ENCODE measurements at places on chromosomes 2 and 18.

DNA sequence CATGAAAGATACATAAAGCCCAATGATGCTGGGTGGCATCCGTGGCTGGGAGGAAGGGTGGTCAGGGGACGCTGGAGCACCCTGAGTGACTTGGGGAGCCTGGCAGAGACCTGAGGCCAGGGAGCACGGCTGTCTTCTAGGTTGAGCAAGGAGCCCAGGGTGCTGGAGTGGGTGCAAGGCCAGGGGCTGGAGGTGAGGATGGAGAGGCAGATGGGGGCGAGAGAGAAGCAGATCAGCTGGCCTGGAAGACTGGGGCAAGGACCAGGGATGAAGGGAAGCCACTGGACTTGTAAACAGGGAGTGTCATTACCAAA lies 52.2 kb downstream of the FAM178B start:
- no peak for DNase-seq

GRCh38 chr2:42383855-42384530 lies 23.0 kb upstream of the COX7A2L start:
- DNase-seq, result no peak

DNA sequence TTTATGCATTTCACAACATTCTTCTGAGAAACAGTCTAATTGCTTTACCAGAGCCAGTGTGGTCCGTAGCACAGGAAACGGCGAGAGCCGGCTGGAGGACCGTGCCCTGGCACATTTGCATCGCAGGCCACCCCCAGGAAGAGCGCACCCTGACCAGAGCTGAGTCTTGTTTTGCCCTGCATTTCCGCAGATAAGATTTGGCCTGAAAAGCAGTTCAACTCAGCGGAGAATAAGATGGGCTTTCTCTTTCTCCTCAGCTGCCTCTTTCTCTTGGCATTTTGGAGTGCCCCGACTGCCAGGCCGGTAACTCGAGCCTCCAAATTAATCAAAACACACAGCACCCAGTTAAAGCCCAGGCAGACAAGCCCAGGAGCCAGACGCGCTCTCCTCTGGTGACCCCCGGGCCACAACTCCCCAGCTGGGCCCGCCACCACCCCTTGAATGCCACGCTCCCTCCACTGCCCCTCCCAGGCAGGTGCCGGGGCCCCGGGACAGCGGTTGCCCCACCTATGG lies 464 bp downstream of the COL4A4 start:
- DNase-seq, result no peak

DNA sequence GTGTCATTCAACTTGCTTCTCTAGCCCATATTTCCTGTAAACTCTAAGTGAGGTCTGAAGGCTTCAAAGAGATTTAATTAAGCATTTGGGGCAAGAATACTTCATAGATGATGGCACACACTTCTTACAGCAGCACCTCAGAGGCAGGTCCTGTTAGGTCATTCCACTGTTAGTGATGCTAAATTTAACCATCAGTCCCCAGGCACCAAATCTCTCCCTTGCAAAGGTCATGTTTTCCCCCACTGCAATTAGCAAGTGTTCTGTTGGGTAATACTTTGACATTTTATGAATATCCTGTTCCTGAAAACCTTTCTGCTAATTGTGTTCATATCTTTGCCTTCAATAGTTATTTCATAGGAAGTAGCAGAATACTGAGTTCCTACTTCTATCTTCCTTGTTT lies 117.0 kb downstream of the STK39 start:
- DNase-seq, result no peak

DNA sequence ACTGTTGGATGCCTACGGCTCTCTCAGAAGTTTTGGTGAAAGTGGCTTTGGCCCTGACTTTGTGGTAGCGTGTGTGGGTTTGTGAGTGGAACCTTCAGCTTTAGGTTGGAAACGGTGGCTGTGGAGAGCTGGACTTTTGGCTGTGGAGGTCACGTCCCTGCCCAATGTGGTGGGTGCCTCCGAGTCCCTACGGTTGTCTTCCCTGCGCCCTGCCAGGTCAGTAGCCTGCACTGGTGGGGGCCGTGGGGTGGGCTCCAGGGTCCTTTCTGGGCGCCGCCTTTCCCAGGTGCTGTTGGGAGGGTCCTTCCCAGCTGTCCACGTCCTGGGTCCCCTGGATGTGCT lies 11.1 kb downstream of the COLEC11 start:
- DNase-seq, result no peak

GRCh38 chr2:29502460-29502911 lies 387.3 kb downstream of the CLIP4 start:
- no peak for DNase-seq

DNA sequence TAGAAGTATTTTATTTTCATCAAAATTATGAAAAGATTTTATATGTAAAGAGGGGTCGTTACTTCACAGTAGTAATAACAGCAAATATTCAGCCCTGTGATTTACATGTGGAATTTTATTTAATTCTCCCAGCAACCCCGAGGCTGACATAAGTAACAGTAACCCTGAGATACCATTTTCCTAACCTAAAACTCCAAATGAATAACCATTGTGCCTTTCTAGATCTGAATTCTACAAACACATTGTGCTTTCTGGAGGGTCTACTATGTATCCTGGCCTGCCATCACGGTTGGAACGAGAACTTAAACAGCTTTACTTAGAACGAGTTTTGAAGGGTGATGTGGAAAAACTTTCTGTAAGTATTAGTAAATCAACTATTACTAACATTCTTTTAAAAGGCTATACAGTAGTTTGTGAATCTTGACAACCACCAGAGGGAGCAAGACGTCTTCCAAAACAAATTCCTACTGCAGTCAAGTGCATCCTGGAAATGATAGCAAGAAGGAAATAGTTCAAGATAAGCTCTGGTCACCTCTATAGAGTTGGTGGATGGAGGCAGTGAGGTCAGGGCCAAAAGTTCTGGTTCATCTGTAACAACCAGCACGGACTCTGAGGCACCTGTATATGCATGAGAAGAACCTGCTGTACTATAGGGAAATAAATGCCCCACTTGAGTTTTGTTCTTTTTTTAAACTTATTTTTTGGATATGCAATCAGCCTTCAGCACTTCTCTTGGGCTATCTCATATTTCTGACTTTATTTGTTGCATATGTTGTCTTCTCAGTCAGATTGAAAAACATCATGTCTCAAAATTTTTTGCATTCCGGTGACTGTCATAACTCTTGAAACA lies 37.4 kb downstream of the ACTR2 start:
- peak; percentile 89 for DNase-seq

DNA sequence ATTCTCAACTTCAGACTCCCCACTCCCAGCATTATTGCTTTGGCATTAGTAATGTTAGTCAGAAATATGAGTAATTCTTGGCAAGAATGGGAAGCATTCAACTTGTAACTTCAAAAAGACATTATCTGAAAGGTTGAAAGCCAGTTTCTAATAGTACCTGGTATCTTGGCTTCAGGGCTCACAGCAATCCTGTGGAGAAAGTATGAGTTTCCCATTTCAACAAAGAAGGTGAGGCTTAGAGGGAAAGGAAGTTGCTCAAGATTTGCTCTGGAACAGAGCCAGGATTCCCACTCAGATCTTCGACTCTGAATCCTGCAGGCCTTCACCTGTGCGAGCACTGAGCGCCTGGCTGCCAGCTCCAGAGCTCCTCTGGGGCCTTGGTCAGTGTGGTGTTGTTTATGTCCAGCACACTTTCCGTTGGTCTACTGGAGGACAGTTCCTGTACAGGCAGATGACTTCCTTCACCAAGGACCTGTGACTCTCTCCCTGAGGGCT lies 136.1 kb downstream of the MCFD2 start:
- DNase-seq, result no peak

- no peak for DNase-seq
Observed at GRCh38 chr2:46495231-46496030, 16.1 kb downstream of the TMEM247 start.

DNA sequence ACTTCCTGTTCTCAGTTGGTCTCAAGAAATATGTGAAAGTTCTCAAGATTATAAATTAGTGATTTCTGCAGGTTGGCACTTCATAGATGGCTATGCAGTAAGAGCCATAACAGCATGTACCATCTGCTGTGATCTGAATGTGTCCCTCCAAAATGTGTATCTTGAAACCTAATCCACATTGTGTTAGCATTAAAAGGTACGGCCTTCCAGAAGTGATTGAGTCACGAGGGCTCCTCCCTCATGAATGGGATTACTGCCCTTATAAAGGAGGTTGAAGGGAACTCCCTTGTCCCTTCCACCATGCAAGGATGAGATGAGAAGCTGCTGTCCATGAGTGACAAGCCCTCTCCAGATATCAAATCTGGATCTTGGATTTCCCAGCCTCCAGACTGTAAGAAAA lies 45.0 kb downstream of the METTL4 start:
- no peak for DNase-seq

- no peak for DNase-seq
Observed at GRCh38 chr2:84900971-84901370, 4.5 kb upstream of the TMSB10 start.

GRCh38 chr2:53744395-53745065 lies 23.1 kb upstream of the CHAC2 start:
- DNase-seq, result no peak

GRCh38 chr2:187148059-187148714 lies 299.2 kb upstream of the ZSWIM2 start:
- DNase-seq, result no peak

DNA sequence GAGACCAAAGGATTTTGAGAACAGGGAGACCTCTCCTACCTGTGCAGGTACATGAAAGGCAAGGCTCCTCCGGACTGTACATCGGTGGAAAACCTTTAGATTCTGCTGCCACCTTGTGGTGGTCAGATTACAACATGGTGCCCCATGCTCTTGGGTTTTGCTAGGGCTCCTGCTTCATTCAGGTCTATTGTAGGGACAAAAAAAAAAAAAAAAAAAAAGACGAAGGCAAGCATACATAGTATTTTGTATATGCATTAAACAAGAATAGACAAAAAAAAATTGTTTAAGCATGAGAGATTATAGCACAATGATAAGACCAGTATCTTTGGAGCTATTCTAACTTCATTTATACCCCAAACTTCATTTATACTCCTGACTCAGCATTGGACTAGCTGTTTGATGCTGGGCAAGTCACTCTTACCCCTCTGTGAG lies 27.4 kb upstream of the SPR start:
- DNase-seq, result peak; percentile 27

DNA sequence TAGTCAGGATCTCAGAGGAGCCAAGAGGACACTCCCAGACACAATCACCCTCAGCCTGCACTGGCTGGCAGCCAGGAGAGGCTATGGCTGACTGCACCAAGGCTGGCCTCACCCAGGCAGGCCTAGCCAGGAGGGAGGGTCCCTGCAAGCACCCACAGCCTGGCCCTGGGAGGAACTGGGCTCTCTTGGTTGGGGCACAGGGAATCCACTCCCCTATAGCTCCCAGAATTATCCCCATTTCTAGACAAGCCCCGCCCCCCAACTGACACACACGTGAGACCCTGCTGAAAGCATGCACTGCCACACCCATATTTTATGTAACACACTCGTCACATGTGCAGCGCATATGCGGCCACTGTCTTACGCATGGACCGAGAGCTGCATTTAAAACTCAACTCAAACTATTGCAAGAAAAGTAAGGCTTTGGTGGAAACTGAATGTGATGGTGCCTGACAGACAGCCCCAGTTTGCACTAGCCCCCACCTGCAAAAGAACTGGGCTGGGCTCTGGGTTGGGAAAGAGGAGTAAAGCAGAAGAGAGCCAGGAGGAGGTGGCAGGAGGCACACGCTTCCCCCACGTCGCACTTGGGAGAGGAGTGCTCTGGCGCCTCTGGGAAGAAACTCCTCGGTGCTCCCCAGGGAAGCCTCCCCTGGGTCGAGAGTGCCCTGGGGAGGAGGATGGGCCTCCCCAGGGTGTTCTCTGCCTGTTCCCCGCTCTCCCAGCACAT lies 28.9 kb upstream of the ARHGEF4 start:
- DNase-seq, result no peak

DNA sequence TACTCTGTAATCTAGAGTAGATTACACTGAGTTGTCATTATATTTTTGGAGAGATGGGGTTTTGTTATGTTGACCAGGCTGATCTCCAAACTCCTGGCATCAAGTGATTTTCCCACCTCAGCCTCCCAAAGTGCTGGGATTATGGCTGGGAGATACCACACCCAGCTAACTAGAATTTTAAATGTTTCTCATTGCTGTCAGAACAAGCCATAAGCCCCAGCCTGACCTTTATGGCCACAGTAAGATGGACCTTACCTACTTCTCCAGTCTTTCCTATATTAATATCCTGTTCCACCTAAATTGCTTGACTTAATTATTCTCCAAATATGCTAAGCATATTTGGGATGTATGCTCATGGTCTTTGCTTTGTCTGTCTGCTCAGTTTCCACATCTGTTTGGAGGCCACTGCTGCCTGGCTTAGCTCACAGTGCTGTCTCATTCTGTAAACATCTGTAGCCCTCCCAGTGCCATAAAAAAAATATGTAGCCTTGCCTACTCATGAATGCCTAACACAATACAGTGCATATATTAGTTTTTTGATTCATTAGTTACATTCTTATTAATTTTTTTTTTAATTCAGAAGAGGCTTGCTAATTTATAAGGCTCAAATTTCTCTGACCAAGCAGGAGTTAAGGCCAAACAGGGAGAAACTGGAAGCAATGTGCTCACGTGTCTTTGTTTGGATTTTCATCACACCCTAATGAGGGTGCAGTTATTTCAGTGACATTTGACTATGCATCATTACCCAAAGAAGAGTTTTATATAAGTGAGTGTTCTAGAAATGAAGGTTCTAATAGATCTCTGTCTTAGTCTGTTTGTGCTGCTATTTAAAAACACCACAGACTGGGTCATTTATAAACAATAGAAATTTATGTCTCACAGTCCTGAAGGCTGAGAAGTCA lies 45.3 kb upstream of the PSME4 start:
- peak; percentile 45 for DNase-seq

DNA sequence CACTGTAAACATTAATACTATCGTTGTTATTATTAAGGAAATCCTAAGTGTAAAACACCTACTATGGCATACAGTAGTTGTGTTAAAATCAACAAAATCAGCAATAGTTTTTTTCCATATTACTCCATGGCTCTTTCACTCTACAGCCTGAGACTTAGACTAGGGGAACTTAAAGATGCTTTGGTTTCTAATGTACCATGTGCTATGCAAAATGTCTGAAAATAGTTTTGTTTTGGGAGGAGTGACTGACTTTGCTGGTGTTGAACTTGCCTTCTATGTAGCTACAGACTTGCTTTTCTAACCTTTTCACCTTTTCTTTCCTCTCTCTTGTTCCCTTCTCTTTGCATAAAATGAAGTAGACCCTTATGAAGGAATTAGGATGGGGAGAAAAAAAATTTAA lies 159.0 kb upstream of the CCDC195 start:
- DNase-seq, result no peak

DNA sequence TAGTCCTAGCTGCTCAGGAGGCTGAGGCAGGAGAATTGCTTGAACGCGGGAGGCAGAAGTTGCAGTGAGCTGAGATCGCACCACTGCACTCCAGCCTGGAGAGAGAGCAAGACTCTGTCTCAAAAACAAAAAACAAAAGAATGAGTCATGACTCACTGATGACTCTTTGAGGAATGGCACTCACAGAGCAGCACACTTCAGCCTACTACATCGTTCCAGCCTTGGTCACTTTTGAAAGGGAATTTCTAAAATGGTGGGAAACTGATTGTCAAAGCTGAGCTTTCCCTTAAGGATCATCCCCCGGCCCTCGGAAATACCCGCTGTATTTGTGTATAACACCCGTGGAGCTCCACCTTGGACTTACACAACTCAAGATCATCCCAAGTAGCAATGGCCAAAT lies 217.3 kb upstream of the HS6ST1 start:
- DNase-seq, result peak; percentile 43

GRCh38 chr18:45365835-45366234 lies 249.4 kb upstream of the SLC14A2 start:
- no peak for DNase-seq

- DNase-seq, result peak; percentile 48
Observed at GRCh38 chr2:203626952-203627681, 79.3 kb upstream of the CD28 start.

Measured in fibroblast of the conjunctiva (primary cell).